ENCODE measurements at places on chromosomes 12 and 14. TPM values are rescaled to one million over a fixed set of nuclear protein-coding genes. Genes with fewer than 3 reads are reported as not detected.

DNA sequence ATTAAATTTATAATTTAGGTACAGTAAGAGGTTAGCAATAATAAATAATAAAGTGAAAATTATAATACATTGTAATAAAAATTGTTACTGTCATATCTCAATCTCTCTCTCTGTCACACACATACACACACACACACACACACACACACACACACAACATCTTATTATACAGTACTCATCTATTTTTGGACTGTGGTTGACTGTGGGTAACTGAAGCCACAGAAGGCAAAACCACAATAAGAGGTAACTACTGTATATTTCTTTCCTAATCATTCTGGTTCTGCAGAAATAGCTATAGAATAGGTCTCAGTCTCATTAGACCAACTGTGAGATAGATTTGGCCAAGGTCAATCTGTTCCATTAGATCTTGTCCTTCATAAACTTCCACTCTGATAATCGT, 33.1 kb upstream of the PTPRO start:
- DNase-seq: no peak

DNA sequence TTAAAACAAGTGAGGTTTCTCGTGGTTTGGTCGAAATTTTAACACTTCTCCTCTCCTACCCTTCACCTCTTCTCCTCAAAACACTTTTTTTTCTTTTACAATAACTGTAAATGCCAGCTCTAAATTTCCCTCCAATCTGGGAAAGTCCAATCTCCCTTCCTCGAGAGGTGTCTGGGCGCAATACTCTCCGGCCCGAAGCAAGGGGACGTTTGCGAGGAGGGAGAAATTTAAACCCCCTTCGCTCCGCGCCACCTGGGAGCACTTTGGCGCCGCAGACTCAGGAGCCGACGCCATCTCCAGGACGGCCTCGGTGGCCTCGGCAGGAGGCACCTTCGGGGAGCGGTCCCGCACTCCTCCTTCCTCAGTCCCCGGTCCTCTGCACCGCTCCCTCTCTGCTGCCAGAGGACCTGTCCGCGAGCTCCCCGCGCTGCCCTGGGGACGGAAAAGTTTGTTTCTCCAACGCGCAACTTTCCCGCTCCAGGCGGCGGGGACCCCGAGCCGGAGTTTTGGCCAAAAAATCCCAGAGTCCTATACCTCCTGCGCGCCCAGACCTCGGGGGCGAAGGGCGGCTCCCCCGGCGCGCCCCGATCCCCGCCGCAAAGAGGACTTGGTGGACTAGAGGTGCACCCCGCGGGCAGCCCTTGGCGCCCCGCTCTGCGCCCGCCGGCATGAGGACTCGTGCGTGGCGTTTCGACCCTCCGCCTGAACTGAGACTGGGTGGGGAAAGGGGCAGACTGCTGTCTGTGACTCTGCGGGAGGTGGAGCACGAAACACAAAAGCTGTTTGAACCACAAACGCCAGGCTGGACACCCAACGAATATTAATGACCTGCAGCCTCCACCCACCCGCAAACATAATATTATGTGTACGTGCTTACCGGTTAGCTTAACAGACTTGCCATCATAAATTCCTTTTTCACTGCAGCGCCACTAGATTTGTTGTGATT, 95.2 kb upstream of the HMGA2 start:
- DNase-seq: peak; percentile 19

- no peak for DNase-seq
Measured at GRCh38 chr14:38255408-38255672, 553 bp downstream of the CLEC14A start.

GRCh38 chr12:84550518-84550917, 362.1 kb downstream of the SLC6A15 start:
- DNase-seq: no peak

DNA sequence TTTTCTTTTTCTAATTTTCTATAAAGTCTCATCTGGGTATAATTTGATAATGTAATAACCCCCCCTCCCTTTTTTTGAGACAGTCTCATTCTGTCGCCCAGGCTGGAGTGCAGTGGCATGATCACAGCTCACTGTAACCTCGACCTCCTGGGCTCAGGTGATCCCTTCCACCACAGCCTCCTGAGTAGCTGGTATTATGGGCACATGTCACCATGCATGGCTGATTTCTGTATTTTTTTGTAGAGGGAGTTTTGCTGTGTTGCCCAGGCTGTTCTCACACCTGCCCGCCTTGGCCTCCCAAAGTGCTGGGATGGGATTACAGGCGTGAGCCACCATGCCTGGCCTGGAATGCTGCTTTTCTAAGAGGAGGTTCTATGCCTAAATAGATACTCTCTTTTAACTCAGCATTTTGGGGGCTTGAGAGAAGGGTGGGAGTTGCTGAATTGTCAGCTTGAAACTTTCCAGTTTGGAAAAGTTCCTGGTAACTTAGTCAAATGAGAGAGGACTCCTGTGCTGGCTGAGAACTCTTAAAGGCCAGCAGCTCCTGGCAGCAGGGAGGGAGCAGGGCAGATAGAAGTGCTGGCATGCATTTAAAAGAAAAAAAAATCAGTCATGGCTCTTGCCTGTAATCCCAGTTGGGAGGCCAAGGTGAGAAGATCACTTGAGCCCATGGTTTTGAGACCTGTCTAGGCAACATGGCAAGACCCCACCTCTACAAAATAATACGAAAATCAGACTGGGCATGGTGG, 13.0 kb downstream of the NUDT4 start:
- no peak for DNase-seq

NINJ2 gene
- total RNA-seq: not detected

ING4 gene
- 33.1 TPM for total RNA-seq

Data from MG63 (cell line).